ENCODE measurements at places on chromosomes 7 and 10.

GRCh38 chr10:78944723-78945312 lies 123.9 kb upstream of the ZMIZ1 start:
- DNase-seq = peak; percentile 23

DNA sequence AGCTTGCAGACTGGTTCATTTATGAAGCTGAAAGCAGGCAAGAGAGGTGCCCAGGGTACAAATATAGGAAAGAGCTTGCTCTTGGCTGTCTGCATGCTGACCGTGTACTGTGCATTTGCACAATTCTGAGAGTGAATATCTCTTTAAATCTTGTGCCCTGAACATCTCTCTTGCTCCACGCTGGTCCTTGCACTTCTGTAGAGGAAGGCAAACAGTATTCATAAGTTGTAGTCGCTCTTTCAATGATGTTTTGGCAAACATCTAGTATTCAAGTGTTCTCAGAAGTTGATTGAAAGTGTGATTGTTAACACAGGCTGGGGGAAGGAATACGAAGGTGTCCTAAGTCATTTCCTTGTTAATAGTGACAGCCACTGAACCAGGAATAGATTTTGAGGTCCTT lies 213.2 kb downstream of the TRIL start:
- DNase-seq = no peak

- no peak for DNase-seq
Measured at GRCh38 chr7:26099236-26099635, 52.8 kb upstream of the NFE2L3 start.

GRCh38 chr7:17158261-17158660 lies 140.2 kb upstream of the AHR start:
- DNase-seq = no peak

- DNase-seq = no peak
Measured at GRCh38 chr7:6440381-6440780, 7.4 kb downstream of the DAGLB start.

DNA sequence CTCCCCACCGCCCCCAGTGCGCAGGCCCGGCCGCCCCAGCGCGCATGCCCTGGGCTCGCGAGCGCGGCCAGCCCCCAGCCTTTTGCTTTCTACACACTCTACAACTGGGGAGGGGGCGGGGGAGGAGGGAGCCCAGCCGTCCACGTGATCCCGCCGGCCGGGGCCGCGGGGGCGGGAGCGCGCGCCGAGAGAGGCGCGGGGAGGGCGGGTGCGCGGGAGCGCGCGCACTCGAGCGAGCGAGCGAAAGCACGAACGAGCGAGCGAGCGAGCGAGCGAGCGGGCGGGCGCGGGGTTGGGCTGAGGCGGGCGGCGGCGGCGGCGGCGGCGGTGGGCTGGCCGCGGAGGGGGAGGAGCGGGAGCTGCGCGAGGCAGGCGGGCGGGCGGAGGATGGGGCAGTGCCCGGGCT lies at the start of gene AUTS2:
TSS of gene AUTS2 (plus strand) at position 395 of the 406 bp plus-strand sequence. CDS start 1,179 bp downstream, outside the sequence.
- DNase-seq = peak; percentile 95

- no peak for DNase-seq
Measured at GRCh38 chr7:151693140-151693539, 173.4 kb upstream of the RHEB start.

DNA sequence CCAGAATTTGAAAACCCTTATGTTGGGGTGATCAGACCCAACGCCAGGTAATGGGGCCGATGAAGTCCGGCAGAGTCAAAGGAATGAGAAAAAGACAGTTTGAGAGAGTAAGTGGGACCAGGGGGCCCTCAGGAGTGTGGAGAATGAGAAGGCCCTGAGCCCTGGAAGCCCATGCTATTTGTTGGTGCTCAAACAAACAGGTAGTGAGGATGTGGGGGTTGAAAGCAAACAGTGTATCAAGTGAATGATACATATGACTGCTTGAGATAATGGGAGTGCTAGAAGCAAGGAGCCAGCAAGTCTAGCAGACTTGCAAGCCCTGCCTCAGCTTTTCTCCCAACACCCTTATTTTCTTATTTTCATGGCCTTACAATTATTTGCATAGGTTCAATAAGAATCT lies 11.2 kb upstream of the SEPTIN14 start:
- DNase-seq = no peak

GRCh38 chr10:44217274-44217820 lies 167.6 kb downstream of the CXCL12 start:
- no peak for DNase-seq

DNA sequence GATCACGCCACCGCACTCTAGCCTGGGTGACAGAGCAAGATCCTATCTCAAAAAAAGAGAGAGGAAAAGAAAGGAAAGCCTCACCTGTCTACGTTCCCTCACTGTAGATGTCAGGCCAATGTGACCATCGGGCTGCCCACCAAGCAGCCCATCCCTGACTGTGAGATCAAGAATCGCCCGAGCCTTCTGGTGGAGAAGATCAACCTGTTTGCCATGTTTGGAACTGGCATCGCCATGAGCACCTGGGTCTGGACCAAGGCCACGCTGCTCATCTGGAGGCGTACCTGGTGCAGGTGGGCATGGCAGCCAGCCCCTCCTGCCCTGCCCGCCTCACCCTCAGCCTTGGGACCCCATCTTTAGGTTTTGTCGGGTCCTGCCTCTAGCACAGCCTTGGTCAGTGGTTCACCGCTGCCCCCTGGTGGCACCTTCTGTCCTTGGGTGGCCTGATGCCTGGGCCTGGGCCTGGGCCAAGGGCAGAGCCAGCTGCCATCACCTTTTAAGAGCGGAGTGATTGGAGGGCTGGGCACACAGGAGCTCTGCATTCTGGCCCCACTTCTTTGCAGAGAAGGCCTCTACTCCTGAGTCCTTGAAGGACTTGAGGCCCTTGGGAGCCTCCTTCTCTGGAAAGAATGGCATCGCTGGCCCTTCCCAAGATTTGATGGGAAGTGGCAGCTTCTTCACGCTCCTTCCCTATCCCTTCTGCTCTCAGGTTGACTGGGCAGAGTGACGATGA lies 14.4 kb upstream of the AHCYL2 start:
- peak; percentile 84 for DNase-seq

GRCh38 chr7:75596727-75597614 lies 104.9 kb downstream of the SPDYE5 start:
- no peak for DNase-seq

DNA sequence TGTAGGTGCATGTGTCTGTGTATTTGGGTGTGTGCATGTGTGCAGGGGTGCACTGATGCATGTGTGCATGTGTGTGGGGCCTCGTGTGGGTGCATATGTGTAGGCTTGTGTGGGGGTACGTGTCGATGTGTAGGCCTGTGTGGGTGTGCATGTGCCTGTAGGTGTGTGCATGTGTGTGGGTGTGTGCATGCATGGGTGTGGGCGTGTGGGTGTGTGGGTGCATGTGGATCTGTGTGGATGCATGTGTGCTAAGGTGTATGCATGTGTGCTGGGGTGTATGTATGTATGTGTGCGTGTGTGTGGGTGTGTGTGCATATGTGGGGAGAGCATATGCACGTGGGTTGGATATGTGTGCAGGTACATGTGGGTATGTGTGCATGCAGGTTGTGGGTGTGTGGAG lies 73.2 kb downstream of the NKX6-2 start:
- no peak for DNase-seq

Measured in hematopoietic multipotent progenitor cell treated with erythropoietin and hydrocortisone succinate and interleukin-3 and kit ligand, for 4 days (in vitro differentiated cells).